Activated T-helper 1 cell treated with anti-CD3 and anti-CD28 coated beads, Interleukin-12 subunit alpha, Interleukin-12 subunit beta, Interleukin-2, Interleukin-4 antibody, amounts not matched to agents 30 ng/mL and 10 ng/mL and 1 ng/mL, durations not matched to agents 14 hours and 24 hours and 36 hours (primary cell): ENCODE measurements at places on chromosomes 13 and 19. TPM values are rescaled to one million over a fixed set of nuclear protein-coding genes. Genes with fewer than 3 reads are reported as not detected.

DNA sequence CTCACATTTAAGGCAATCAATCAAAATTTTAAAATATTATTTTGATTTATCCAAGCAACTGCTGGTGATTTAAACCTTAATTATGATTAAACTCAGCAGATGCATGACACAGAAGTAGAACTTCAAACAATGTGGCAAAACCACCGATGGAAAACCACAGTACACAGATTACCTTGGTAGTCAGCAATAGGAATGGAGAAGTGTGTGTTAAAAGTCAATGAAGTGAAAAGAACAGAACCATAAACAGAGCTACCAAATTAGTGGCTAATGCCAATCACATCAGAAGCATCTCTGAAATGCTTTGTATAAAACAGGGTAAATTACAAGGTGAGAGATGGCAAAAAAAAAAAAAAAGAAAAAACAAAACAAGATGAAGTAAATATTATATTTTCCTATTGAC is 31.2 kb downstream of the KATNAL1 start:
- H3K4me3 ChIP-seq = no peak overlapping the region
- H3K27ac ChIP-seq = no peak overlapping the region
- DNase-seq = no peak

DNA sequence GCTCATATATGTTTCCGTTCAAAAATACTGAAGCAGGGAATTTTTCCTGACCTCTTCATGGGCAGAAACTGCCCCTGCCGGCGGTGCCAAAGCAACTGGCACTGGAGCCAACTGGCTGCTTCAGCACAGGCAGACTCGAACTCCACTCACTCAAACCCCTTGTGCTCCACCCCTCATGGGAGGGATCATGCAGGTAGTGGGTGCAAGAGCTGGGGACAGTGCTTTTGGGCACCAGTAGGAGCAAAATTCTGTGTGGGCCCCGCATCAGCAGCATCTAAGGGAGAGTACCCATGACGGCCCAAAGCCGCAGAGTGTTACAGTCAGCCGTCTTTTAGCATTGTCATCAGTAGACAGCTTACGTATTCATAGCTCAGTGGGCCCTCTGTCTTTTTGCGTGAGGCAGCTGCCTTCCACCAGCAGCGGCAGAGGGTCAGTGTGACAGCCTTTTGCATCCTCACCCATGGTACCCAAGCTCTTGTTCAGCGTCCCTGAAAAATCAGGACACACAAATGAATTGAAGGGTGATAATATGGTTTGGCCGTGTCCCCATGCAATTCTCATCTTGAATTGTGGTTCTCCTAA is 393.8 kb downstream of the SLITRK6 start:
- H3K36me3 ChIP-seq = no peaks in the 10 kb centered on the region
- H3K4me1 ChIP-seq = no peaks in the 10 kb centered on the region
- H3K27ac ChIP-seq = no peak overlapping the region
- no peaks in the 10 kb centered on the region for H3K27me3 ChIP-seq
- no peak for DNase-seq

- no peak for DNase-seq
- H3K4me3 ChIP-seq = peak overlapping the region; percentile 81
- H3K27me3 ChIP-seq = peaks cover 24% of the 10 kb centered on the region
These were observed 471 bp downstream of the FUT1 start for GRCh38 chr19:48751845-48752495.

- no peaks in the 10 kb centered on the region for H3K27me3 ChIP-seq
- no peak overlapping the region for H3K4me3 ChIP-seq
- no peaks in the 10 kb centered on the region for H3K36me3 ChIP-seq
- H3K4me1 ChIP-seq = no peaks in the 10 kb centered on the region
- DNase-seq = no peak
These were observed 70.6 kb downstream of the ATP11A start for GRCh38 chr13:112760435-112760834.

DNA sequence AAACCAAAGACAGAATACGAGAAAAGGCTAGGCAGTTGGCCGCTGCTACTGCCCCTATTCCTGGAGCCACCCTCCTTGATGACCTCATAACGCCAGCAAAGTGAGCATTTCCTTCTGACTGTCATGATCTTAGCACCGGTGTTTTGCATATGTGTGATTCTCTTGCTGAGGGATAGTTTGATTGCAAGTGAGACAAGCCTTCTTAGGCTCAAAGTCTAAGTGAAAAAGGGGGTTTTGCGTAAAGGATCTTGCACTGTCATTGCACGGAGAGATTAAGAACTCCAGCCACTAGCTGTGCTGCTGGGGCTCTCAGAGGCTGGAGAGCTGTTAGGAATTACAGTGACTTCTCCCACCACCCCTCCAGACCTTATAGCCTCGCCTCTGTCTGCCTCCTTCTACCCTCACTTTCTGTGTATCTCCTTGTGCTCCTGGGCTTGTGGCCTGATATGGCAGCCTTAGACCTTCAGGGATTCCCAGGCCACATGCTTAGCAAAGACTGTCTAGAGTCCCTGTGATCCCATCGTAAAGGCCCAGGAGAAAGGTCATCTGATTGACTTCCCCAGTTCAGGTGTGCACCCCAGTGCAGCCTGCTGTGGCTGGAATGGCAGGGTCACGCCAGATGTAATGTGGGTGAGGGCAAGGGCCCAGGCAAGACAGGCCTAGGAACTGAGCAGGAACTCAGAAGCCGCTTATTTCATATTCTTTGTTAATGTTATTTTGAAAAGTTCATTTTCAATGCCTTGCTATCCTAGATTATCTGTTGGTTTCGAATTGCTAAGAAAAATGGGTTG is 12.6 kb downstream of the GPATCH1 start:
- no peak for DNase-seq
- H3K27ac ChIP-seq = no peak overlapping the region
- H3K27me3 ChIP-seq = no peaks in the 10 kb centered on the region

DNA sequence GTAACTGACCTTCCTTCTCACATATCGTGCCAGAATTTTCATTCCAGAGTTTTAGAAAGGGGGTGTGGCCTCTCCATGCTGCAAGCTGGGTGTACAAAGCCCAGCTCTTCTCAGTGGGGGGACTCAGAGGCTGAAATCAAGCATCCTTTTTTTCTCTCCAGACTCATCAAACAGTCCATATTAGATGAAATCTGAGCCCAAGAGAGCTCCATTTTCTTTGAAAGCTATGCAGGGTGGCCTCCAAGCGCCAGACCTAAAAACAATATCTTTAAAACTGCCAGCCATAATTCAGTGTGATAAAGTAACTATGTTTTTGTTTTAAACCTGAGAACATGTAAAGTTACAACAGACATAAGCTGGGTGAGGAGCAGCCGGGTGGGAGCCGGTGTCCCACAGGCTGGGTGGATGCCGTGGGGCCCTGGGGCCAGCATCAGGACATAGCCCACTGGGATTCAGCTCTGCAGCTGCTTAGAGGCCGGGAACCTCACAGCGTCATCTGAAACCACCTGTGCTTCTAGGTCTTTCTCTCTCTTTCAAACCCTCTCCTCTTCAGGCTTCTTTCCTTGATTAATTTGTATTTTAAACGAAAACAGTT is 249.2 kb downstream of the ZNF536 start:
- no peak overlapping the region for H3K4me3 ChIP-seq
- H3K27me3 ChIP-seq = no peaks in the 10 kb centered on the region
- no peak overlapping the region for H3K27ac ChIP-seq
- no peaks in the 10 kb centered on the region for H3K4me1 ChIP-seq
- no peaks in the 10 kb centered on the region for H3K36me3 ChIP-seq

DNA sequence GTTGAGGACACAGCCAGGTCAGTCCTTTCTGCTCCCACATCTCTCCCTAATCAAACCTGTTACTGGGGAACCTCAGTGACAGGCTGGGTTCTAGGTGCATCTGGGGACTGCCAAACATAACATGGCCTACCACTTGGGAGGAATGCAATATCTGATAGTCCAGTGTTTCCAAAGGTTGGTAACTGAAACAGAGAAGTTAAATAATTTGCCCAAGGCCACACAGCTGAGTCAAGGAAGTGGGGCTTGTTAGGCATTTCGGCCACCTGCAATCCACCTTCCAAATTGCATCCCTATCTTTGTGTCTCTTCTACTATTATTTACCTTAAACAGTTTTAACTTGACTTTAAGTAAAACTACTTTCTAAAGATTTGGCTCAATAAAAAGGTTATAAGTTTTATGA is 731.3 kb downstream of the UQCRFS1 start:
- peaks cover 10% of the 10 kb centered on the region for H3K4me1 ChIP-seq
- H3K4me3 ChIP-seq = no peak overlapping the region
- no peak overlapping the region for H3K27ac ChIP-seq
- no peaks in the 10 kb centered on the region for H3K36me3 ChIP-seq
- no peak for DNase-seq

GRCh38 chr13:21234526-21234925 is 58.1 kb downstream of the MRPL57 start:
- H3K36me3 ChIP-seq = no peaks in the 10 kb centered on the region
- peaks cover 8% of the 10 kb centered on the region for H3K27me3 ChIP-seq
- no peak overlapping the region for H3K27ac ChIP-seq
- H3K4me3 ChIP-seq = no peak overlapping the region
- H3K4me1 ChIP-seq = peaks cover 26% of the 10 kb centered on the region

DNA sequence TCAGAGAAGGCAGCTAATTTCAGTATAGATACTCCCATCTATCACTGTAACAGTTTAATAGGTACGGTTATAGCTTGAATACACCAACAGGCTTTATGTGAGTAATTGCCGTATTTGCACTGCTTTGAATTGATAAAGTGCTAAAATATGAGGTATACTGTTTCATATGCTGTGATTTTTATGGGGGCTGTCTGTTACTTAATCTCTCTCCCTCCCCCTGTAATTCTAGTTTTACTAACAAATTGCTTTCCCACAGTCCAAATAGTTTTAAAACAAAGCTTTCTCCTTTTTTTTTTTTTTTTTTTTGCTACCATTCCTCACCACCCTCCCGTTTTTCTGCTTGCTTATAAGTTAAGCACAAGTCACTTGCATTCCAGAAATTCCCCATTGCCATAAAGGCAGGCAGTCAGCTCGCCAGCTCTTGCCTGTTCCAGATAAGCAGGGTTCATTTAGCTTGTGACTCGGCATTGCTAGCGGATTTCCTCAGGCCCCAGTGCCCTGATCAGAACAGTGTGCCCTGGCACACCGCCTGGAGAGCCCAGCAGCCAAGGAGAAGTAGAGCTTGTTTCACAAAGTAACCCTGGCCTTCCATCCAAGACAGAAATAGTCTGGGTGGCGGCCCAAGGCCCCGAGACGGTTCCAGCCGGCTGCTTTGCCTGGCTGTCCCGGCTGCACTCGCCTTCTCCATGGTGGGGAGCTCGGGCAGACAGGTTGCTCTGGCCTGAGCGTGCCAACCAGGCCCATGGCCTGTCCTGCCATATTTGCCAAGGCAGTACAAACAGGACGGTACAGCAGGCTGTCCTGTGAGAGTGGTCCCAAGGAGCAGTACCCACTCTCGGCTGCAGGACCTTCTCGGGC is 43.5 kb upstream of the NPAS1 start:
- no peak overlapping the region for H3K4me3 ChIP-seq
- no peak overlapping the region for H3K27ac ChIP-seq
- no peaks in the 10 kb centered on the region for H3K27me3 ChIP-seq
- no peak for DNase-seq
- peaks cover 8% of the 10 kb centered on the region for H3K4me1 ChIP-seq
- H3K36me3 ChIP-seq = peaks cover 3% of the 10 kb centered on the region

DNA sequence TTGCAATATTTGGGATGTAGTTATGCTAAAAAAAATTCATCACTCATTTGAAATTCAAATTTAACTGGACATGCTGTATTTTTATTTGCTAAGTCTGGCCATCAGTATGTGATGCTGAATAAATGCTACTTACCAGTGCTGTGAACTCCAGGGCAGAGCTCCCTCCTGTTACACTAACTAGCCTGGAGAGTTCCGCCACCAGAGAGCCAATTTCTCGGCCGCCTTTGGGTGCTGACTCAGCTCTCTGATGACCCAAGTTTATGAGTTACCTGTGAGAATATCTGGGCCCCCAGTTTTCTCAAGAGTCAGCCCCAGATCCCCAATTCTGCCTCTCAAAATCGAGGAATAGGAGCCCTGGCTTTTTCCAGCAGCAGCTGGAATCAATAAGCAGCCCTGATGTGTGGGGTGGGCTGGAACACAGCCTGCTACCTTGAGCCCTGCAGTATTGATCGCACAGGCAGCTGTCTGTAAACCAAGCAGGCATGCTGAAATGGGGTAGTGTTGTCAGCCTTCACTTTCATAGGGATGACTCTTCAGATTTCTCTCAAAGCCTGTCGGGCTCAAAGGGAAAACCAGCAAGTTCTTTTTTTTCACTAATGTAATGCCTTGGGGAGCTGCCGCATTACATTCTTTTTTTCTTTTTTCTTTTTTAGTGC is 113.7 kb downstream of the DNAJC15 start:
- H3K4me1 ChIP-seq = no peaks in the 10 kb centered on the region
- DNase-seq = no peak
- no peak overlapping the region for H3K4me3 ChIP-seq
- H3K27me3 ChIP-seq = peaks cover 16% of the 10 kb centered on the region
- H3K36me3 ChIP-seq = no peaks in the 10 kb centered on the region

DNA sequence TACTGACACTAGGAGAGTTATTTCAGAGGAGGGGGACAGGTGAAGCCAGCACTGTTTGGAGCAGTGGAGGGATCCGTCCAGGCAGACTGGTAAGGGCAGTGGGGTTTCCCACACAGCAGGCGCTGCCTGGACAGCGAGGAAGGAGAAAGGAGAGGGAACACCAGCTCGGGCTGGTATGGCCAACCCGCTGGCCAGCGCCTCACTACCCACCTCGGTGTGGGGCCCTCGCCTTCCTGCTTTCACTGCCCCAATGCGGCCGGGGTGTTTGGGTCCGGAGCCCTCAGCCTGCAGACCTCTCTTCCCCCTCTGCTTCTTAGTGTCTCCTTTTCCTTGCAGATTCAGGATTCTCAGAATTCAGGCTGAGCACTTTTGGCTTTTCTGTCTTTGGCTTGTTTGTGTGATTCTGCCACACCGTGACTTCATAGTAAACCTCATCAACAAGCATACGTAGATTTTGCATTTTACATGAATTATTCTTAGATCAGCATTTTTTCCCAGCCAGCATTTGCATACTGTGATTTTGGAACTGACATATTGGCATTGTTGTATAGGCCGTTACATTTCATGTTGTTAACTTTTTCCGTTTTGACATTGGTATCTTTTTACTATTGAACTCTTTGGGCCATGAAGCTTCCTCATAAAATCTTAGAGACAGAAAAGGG is 294.1 kb downstream of the MYO16 start:
- no peak for DNase-seq
- no peak overlapping the region for H3K4me3 ChIP-seq
- H3K36me3 ChIP-seq = no peaks in the 10 kb centered on the region
- H3K4me1 ChIP-seq = peaks cover 9% of the 10 kb centered on the region
- peaks cover 5% of the 10 kb centered on the region for H3K27me3 ChIP-seq

- no peak overlapping the region for H3K27ac ChIP-seq
- peaks cover 18% of the 10 kb centered on the region for H3K27me3 ChIP-seq
- H3K36me3 ChIP-seq = no peaks in the 10 kb centered on the region
- no peak overlapping the region for H3K4me3 ChIP-seq
- DNase-seq = no peak
These were observed 52.4 kb downstream of the LYL1 start for GRCh38 chr19:13050274-13050673.

Gene OR7D2
- 0.44 TPM in 2 replicates for total RNA-seq

Gene FGF22
- total RNA-seq = not detected in 2 replicates

Gene TMC4
- total RNA-seq = 0.73 and 0.83 TPM in 2 replicates

Gene CD177
- not detected in 2 replicates for total RNA-seq
